ENCODE measurements at places on chromosomes 6 and 20. TPM values are rescaled to one million over a fixed set of nuclear protein-coding genes. Genes with fewer than 3 reads are reported as not detected.

DNA sequence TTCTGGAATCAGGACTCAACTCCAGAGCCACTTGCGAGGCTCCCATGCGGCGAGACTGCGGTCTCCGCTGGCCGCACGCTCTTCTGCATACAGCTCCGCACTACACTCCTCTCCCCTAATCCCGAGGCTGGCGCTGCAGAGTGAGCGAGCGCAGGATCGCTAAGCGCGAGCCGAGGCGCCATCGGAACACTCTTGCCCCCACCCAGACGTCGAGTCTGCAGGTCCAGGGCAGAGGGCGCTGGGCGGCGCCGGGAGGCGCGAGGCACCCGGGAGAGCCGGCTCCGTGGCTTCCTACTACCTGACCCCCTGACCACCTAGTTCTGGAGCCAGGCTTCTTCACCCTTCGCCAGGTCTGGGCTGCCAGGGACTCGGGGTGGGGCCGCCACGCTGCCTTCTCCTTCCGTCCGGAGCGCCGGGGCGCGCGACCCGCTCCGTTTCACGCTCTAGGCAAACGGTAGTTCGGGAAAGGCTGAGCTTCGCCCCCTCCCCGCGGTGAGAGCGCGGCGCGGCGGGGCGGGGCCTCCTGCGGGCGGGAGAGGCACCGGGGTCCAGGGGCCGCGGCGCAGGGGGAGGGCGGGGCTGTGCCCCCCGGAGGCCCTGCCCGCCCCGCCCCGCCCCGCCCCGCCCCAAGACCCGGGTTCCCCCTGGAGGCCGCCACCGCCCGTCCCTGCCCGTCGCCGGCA lies 5.4 kb upstream of the TUBB2A start:
- DNase-seq, result peak; percentile 89
- no peaks in the 10 kb centered on the region for H3K27me3 ChIP-seq
- H3K27ac ChIP-seq, result peak overlapping the region; percentile 92
- no peaks in the 10 kb centered on the region for H3K36me3 ChIP-seq

DNA sequence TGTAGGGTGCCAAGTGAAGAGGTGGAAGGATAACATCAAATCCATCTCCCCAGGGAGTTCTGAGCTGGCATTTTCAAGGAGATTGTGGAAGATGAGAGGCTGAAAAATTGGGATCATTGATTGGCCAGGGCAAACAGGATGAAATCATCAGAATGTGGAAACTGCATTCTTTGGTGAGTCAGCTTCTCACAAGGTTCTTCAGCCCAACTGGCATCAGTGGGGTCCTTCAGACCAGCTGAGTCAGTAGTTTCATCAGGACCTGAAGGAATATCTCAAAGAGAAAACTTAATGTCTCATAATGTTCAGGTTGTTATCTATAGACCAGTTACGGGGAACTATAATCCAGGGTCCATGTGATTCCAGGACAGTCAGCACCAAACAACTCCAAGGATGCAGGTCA lies 195.8 kb downstream of the HAO1 start:
- no peaks in the 10 kb centered on the region for H3K27me3 ChIP-seq
- H3K4me1 ChIP-seq, result no peaks in the 10 kb centered on the region
- H3K4me3 ChIP-seq, result no peak overlapping the region

GRCh38 chr6:1130709-1131108 lies 181.2 kb upstream of the FOXQ1 start:
- peak; percentile 51 for DNase-seq
- no peak overlapping the region for H3K4me3 ChIP-seq
- no peaks in the 10 kb centered on the region for H3K36me3 ChIP-seq
- H3K27me3 ChIP-seq, result peaks cover 5% of the 10 kb centered on the region

- H3K27ac ChIP-seq, result peak overlapping the region; percentile 93
- no peak overlapping the region for H3K4me3 ChIP-seq
- peaks cover 66% of the 10 kb centered on the region for H3K4me1 ChIP-seq
- H3K27me3 ChIP-seq, result no peaks in the 10 kb centered on the region
- peaks cover 4% of the 10 kb centered on the region for H3K36me3 ChIP-seq
- no peak for DNase-seq
Observed at GRCh38 chr6:43120101-43120763, 44.1 kb downstream of the PTK7 start.

NTSR1 gene
- 0.11 TPM for total RNA-seq

ZMYND8 gene
- total RNA-seq, result 111 TPM

Data from osteocyte (in vitro differentiated cells).